ENCODE measurements at places on chromosomes 11 and 22.

DNA sequence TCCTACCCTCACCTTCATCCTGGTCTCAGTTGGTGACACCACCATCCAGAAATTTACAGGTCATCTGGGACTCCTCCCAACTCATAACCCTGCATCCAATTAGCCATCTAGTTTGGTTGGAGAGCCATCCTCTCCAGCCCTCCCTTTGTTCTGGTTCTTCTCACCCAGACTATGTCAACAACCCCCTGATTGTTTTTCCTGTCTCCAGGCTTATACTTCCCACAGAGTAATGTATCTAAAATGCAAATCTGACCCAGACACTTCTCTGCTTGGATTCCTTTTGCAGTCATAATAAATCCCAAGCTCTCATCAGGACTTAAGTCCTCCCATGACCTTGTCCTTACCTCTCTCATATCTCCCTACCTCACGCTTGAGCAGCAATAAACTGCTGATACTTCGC lies 3.0 kb downstream of the TTC12 start:
- no peak for DNase-seq

- DNase-seq: no peak
These were observed 44.6 kb upstream of the PPARA start for GRCh38 chr22:46105494-46106278.

- no peak for DNase-seq
These were observed 2.2 kb downstream of the TMEM132A start for GRCh38 chr11:60926500-60926899.

GRCh38 chr22:47207846-47208554 lies 445.6 kb downstream of the TBC1D22A start:
- no peak for DNase-seq

- DNase-seq: no peak
These were observed 54.6 kb downstream of the GRIK4 start for GRCh38 chr11:120566176-120566575.

- no peak for DNase-seq
These were observed 849 bp upstream of the TCF20 start for GRCh38 chr22:42271191-42271813.

DNA sequence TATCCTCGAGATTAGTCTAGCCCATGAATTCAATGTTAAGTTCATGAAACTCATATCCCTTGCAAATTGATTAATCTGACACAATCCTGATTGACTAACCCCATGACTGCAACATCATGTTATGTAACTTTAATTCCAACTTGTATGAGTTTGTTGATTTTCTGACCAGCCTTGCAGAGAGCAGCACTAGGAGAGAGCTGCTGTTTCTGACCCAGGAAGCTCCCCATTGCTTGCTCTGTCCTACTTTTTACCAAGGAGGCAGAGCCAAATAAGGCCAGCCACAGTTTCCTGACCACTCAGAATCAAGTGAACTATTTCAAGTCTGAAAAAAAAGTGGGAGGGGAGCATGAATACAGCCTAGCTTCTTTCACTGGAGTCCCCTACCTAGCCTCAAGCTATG lies 13.2 kb downstream of the MPZL3 start:
- no peak for DNase-seq

All from stimulated activated effector memory CD8-positive, alpha-beta T cell treated with anti-CD3 and anti-CD28 coated beads, Interleukin-12 subunit alpha, Interleukin-12 subunit beta, amount 100 ng/mL, for 72 hours (primary cell).